ENCODE measurements at places on chromosomes 7 and 10. TPM values are rescaled to one million over a fixed set of nuclear protein-coding genes. Genes with fewer than 3 reads are reported as not detected.

GRCh38 chr7:93055543-93056107 lies 62.2 kb downstream of the SAMD9 start:
- peaks cover 30% of the 10 kb centered on the region for H3K27me3 ChIP-seq
- no peaks in the 10 kb centered on the region for H3K36me3 ChIP-seq
- H3K4me3 ChIP-seq, result no peak overlapping the region
- peaks cover 12% of the 10 kb centered on the region for H3K4me1 ChIP-seq
- no peak overlapping the region for H3K27ac ChIP-seq

DNA sequence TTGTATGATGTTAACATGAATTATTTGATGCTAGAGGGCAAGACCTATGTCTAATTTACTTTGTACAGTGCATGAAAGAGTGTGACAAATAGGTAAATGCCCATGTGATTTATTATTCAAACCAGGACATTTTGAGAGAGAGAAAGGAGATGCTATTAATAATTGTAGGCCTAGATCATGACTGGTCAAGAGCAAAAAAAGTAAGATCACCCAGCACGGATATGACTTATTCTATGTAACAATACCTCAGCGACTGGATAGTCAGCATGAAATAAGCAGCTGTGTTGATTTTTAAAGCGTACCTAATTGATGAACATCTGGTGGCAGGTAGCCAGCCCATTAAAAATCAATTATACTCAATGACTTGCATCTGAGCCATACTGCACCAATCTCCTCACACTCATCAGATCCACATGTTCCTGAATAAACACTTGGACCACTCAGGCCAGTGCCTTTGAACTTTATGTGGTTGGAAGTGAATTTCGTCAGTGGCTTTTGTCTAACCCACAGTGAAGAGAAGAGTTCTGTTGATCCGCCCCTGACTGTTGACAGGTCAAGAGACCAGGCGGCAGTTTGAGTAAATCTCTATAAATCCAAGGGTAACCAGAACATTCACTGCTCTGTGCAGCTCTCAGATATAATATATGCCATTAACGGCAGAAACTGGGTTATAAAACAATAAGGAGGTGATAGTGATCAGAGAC lies 435.3 kb downstream of the MDFIC start:
- no peaks in the 10 kb centered on the region for H3K4me1 ChIP-seq
- no peak overlapping the region for H3K4me3 ChIP-seq
- no peaks in the 10 kb centered on the region for H3K36me3 ChIP-seq
- DNase-seq, result no peak

- peak; percentile 42 for DNase-seq
- peak overlapping the region; percentile 91 for H3K27ac ChIP-seq
- no peaks in the 10 kb centered on the region for H3K27me3 ChIP-seq
- peak overlapping the region; percentile 57 for H3K4me3 ChIP-seq
- peaks cover 49% of the 10 kb centered on the region for H3K4me1 ChIP-seq
Measured at GRCh38 chr10:86411281-86411841, 44.8 kb upstream of the GRID1 start.

- no peak overlapping the region for H3K27ac ChIP-seq
- H3K27me3 ChIP-seq, result no peaks in the 10 kb centered on the region
- H3K4me1 ChIP-seq, result no peaks in the 10 kb centered on the region
- DNase-seq, result no peak
Measured at GRCh38 chr7:80362010-80362618, 149.8 kb downstream of the GNAT3 start.

DNA sequence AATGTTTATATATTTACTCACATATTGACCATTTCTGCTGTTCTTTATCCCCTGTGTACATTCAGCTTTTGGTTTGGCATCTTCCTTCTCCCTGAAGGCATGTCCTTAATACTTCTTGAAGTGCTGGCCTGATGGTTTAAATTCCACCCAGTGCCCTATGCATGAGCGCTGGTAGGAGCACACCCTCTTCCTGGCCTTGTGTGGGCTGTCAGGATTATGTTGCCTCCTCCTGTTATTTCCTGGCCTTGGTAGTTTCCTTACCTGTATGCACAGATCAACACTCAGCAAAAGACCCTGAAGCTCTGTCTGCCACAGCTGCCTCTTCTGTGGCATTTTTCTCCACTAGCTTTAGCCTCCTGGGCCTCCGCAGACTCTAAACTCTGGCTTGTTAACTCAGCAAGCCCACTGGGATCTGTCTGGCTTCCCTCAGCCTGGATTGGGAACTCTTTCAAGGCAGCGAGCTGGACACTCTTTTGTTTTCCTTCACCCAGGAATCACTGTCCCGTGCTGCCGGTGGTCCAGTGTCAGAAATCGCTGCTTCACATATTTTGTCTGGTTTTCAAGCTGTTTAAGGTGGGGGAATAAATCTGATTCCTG lies 595.2 kb downstream of the SDK1 start:
- H3K4me3 ChIP-seq, result no peak overlapping the region
- DNase-seq, result no peak
- H3K27ac ChIP-seq, result no peak overlapping the region
- H3K36me3 ChIP-seq, result no peaks in the 10 kb centered on the region
- peaks cover 7% of the 10 kb centered on the region for H3K27me3 ChIP-seq

Gene PNLIPRP3
- total RNA-seq, result not detected

DNA sequence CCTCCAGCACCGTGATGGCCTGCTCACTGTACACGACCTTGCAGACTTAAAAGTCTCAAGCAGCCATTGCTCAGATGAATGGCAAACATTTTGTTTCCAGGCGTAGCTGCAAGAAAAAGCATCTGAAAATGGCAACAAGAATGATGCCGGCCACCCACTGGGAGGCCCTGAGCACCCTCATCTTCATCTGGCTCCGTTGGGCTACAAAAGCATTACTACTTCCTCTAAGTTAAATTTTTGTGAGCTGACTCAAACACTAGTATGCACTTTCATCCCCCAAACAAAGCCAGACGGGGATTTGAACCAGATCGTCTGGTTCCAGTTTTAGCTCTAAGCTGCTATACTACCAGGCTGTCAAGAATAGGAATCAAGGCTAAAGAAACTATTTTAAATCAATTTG lies 116.6 kb upstream of the CDK1 start:
- no peak overlapping the region for H3K4me3 ChIP-seq
- H3K27me3 ChIP-seq, result peaks cover 10% of the 10 kb centered on the region
- no peak for DNase-seq
- H3K4me1 ChIP-seq, result no peaks in the 10 kb centered on the region
- no peaks in the 10 kb centered on the region for H3K36me3 ChIP-seq

Measured in activated naive CD8-positive, alpha-beta T cell treated with anti-CD3 and anti-CD28 coated beads for 36 hours (primary cell).